Omental fat pad (tissue), 4 donors: ENCODE measurements at places on chromosomes 3 and 15. TPM values are rescaled to one million over a fixed set of nuclear protein-coding genes. Genes with fewer than 3 reads are reported as not detected.

- no peak for DNase-seq
Measured at GRCh38 chr3:84783281-84783680, 175.5 kb upstream of the CADM2 start.

- DNase-seq: no peak
Measured at GRCh38 chr15:29087521-29088285, 181.9 kb downstream of the NSMCE3 start.

Gene PATL2
- 1.7 TPM for total RNA-seq

Gene SEMA6D
- 5.4 TPM for total RNA-seq
